ENCODE measurements at places on chromosomes 12 and 14.
A peak's percentile ranks its signal among the peaks of the same experiment; 100 is the strongest.

DNA sequence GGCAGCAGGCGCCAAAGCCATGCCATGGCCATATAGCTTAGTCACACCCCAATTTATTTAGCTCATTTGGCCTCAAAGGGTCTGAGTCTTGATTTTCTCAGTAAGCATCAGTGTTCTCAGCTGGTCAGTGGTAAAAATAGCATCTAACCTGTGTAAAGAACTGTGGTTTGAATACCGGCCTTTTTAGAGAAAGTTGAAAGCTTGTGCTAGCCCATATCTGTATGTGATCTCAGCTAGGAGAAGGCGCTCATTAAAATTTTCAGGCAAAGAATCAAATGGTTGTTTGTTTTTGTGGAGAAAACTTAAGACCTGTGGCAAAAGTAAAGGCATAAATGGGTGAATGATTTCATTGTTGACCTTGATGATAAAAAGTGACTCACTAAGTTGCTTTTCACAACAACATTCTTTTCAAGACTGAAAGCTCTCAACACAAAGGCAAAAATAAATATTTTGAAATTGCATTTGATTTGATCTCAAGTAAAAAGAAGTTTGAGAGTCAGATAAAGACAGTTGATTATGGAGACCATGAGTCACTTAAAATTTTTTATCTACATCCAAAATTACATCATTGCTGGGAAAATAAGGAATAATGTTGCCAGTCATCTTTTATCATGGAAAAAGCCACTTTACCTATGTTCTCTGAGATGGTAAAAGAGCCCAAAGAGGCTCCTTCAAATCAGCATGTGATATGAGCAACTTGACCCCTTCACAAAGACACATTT lies 128.5 kb upstream of the RGS6 start:
- DNase-seq = no peak

GRCh38 chr12:75488553-75488952 lies 8.0 kb downstream of the GLIPR1 start:
- peak; percentile 38 for DNase-seq

DNA sequence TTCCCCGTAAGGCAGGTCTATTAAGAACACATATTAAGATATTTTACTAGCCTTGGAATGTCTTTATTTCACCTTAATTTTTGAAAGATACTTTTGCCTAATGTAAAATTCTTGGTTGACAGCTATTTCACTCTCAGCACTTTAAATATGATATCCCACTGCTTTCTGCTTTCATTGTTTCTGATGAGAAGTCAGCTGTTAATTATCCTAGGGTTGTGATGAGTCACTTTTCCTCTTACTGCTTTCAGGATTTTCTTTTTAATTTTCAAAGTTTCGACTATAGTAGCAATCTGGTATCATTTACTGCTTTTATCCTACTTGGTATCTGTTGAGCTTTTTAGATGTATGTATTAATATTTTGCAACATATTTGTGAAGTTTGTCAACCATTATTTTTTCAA lies 578.9 kb upstream of the ATP2B1 start:
- DNase-seq = no peak

- no peak for DNase-seq
Measured at GRCh38 chr12:94690198-94690771, 39.9 kb upstream of the TMCC3 start.

DNA sequence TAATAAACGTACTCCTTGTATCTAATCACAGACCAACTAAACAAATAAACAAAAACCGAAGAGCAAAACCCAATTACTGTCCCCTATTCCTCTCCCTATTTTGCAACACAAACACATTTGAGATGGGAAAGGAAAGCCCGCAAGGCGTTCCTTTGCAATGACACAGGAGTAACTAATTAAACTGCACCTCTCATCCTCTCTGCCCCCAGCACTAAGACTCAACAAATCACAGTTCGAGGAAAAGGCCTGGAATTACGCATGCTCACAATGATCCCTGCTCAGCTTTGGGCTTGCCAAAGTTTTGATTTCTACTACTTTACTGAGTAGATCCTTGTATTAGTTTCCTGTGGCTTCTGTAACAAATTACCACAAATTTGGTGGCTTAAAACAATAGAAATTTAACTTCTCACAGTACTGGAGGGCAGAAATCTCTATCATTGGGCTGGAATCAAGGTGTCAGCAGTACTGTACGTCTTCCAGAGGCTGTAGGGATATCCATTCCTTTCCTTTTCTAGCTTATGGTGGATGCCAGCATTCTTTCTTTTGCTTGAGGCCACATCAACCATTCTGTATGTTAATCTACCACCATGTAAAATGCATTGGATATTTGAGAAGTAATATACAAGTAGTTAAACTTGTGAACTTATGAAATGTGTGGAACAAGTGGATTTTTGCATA lies 123.0 kb downstream of the NAV3 start:
- DNase-seq = no peak

- DNase-seq = no peak
Measured at GRCh38 chr12:19055589-19055988, 73.9 kb upstream of the PLEKHA5 start.

DNA sequence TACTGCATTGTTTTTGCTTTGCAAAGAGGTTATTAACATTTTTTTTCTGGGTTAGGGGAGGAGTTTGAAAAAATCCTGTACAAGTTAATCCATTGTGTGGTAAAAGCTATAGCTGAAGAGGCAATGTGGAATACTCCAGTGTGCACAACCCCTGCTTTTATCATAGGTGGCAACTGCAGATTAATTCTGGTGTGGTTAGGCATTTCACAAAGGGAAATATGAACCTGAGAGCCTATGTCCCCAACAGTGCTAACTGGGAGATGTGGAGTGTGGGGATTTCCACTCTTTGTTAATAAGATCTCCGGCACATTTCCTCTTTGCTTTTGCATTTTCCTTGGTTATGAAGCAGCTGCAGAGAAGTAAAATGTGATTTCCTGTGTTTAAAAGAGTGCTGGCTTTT lies 33.6 kb downstream of the PRORP start:
- DNase-seq = no peak

GRCh38 chr12:22626406-22626805 lies 1.4 kb downstream of the ETNK1 start:
- no peak for DNase-seq

DNA sequence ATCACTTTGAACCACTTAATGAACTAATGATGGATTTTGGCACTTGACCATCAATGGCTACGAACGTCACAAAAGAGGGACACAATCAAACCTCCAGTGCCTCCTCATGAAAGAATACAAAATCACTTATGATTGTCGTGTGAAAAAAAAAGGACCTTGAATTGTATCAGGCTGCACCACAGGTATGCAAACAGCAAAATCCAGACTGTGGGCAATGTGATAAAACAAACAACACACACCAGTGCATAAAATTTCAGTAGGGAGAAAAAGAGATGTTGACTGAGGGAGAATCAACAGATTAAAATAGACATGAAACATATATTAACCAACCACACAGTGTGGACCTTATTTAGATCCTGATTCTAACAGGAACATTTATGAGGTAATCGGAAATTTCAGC lies 2.6 kb downstream of the TSPAN8 start:
- DNase-seq = no peak

- DNase-seq = no peak
Measured at GRCh38 chr12:5522432-5523335, 90.8 kb downstream of the NTF3 start.

DNA sequence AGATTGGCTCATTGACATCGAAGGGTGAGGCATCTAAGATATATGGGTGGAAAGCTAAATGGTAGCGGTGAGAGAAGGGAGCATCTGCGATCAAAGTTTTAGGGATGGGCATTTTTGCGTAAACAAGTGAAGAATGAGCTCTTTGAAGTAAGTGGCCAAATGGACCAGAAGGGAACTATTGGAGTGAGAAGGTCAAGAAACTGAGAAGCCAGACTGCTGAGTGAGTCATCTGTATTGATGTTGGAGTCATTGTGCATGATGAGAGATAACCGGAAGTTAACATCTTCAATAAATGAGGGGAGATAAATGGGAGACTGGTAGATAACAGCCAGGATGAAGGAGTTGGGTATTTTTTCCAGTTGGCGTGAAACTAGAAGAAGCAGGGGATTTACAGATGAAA lies 271.9 kb upstream of the PDE3A start:
- DNase-seq = no peak

GRCh38 chr14:81423504-81423903 lies 23.4 kb upstream of the STON2 start:
- peak; percentile 90 for DNase-seq

DNA sequence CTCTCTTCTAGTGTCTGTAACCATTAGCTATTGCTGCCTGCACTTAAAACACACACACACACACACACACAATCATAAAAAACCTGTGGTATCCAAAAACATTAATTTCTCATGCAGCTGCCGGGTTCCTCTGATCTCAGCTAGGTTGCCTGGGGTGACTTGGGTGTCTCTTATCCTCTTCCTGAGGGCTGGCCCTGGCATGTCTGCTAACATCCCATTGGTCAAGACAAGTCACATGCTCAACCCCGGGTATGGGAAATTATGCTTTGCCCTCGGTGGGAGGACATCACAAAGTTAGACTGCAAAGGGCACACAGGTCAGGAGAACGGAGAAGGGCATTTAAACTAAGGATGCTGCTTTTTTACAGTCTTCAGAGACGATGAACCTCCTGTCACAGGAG lies 55.7 kb downstream of the TRPV4 start:
- peak; percentile 73 for DNase-seq

- DNase-seq = no peak
Measured at GRCh38 chr12:79056775-79057174, 192.2 kb downstream of the SYT1 start.

DNA sequence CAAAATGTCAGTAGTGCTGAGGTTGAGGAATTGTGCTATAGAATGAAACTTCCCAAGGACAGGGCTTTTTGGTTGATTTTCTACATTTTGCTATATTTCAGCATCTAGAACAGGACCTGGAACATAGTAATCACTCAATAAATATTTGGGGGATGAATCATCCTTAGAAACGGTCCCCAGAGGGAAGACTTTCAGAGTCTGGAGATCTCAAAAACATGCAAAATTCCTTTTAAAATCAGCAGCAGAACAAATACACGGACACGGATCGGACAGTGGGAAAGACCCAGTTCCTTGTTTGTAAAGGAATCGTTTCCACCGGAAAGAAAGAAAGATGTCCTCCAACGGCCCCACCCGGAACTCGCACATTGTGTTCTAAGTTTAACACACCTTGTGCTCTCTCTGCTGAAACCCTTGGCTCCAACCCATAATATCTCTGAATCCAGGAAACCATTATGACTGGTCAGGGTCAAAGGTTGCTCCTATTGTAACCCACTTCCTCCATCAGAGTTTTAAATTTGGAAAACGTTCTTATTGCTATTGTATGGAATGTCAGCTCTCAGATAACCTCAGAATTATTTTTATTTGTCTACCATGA lies 617.2 kb downstream of the MED13L start:
- no peak for DNase-seq

DNA sequence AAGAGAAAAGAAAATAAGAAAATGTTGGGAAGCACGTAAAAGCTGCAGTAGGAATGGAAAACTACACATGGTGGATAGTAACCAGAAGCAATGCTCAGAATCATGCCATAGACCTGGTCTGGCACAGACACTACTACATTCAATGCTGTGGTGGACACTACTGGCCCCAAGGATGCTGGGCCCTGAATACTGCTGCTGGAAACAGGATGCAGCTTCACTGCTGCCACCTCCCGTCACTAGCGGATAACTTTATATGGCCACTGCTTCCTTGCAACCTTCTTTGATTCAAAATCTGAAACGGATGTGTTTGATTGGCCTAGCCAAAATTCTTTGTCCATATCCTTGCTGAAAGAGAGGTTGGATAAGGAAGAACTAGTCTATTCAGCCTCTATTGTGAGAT lies 30.7 kb downstream of the ADCY6 start:
- DNase-seq = no peak

GRCh38 chr14:81986005-81986404 lies 452.4 kb upstream of the SEL1L start:
- no peak for DNase-seq

DNA sequence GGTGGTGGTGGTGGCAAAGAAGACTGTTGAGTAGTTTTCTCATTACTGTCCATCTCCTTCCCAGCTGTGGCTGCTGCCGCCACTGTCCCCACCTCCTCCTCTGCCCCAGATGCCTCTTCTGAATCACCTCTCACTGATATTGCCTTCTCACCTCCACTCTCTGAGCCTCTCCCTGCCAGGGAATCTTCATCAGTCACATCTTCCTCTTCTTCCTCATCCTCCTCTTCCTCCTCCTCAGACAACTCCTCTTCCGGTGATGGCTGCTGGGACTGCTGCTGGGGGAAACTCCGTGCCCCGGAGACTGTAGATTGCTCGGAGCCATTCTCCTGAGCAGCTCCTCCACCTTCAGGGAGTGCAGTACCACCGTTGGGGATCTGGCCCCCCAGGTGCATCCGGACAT lies 2.9 kb downstream of the SALL2 start:
- no peak for DNase-seq

- DNase-seq = peak; percentile 65
Measured at GRCh38 chr12:124804011-124804621, 59.5 kb downstream of the SCARB1 start.

GRCh38 chr12:115691123-115691522 lies 586.4 kb downstream of the MED13L start:
- no peak for DNase-seq

GRCh38 chr12:2391740-2392331 lies 339.0 kb downstream of the CACNA1C start:
- no peak for DNase-seq

GRCh38 chr12:57018906-57019305 lies 2.6 kb upstream of the TAC3 start:
- DNase-seq = no peak

DNA sequence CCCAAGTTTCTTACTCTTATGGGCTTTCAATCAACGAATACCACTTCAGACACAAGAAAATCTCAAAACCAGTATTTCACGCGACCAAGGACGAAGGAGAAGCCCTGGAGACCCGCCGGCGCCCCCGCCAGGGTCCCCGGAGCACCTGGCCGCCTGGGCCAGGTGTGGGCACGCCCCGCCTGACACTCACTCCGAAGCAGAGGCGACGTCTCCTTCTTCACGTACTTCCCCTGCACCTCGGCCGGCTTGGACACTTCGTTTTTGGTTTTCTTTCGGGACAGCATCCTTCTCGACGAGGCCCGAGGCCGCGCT lies 466 bp downstream of the SAV1 start:
- no peak for DNase-seq

DNA sequence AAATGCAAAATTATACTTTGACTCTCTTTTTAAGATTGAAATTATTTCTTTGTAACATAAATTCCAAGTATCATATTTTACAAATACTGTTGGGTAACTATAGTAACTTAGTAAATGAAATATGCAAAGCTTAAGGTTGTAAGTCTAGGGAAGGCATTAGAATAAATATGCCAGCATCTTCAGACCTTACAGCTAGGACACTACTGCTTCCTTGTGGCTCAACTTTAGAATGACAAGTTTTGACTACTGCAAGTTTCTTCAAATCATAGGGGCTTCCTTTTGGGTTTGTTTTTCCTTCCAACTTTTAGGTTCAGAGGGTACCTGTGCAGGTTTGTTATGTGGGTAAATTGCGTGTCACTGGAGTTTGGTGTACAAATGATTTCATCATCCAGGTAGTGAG lies 17.7 kb upstream of the ANP32D start:
- DNase-seq = no peak

- no peak for DNase-seq
Measured at GRCh38 chr12:48803675-48804074, 14.6 kb upstream of the CACNB3 start.
